ENCODE measurements at places on chromosomes 5 and 9.

DNA sequence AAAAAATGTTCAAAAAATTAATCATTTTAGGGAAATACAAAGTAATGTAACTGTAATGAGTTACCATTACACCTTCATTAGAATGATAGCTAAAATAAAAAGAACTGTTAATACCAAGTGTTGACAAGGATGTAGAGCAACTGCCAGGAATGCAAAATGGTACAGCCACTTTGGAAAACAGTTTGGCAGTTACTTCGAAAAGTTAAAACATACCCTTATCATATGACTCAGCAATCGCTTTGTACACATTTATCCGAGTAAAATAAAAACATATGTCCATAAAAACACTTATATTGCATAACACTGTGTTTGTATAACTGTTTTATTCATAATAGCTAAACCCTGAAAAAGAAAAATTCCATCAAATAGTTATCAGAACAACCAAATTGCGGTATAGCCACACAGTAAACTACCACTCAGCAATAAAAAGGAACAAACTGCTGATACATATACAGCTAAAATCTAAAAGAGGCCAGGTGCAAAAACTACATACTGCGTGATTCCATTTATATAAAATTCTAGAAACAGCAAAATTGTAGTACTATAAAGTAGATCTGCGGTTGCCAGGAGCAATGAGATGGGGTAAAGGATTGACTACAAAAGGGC, 61.7 kb downstream of the RFX3 start:
- no peak for DNase-seq

DNA sequence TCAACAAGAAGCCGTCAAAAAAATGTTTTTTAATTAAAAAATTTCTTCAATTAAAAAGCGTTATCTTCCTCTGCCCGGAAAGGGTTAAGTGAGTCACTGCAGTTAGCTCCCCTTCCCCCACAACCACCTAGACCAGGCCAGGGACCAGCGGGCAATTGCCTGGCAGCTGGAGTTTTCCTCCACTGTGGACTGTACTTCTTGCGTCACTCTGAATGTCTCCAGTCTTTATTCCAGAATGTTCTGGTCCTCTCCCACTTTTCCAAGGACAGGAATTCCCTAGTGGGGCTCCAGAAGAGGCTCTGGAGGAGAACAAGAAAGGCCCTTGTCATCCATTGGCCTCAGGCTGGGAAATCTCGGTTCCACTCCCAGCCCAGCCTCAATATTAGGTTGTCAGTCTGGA, 114.0 kb downstream of the C9orf50 start:
- DNase-seq: no peak

DNA sequence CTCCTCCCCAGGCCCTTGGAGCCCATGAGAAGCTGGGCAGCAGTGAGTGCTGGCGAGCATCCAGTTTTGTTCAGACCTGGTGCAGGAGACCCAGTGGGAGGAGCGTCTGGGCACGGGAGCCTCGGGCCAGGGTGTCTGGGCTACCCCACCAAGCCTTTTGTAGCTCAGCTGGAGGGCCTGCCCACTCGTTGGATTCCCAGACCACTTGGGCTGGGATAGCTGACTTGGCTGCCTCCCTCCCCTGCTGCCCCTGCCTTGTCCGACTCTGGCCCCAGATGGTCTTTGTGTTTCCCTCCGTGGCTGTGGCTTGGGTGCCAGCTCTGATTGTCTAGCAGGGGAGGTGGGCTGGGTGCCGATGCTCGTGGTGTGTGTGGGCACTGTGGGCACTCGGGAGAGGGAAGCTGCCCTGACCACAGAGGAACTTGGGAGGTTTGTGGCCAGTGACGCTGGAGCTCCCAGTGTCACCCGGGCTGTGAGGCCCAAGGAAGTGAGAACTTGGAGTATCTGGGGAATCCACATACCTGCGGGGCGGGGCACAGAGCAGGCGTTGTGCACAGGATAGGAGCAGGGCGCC, 47.3 kb downstream of the WNK2 start:
- DNase-seq: peak; percentile 69

- DNase-seq: no peak
These were observed 15.2 kb upstream of the TGFBI start for GRCh38 chr5:136013559-136013958.

GRCh38 chr5:127906562-127907204, 176.9 kb upstream of the SLC12A2 start:
- DNase-seq: no peak

DNA sequence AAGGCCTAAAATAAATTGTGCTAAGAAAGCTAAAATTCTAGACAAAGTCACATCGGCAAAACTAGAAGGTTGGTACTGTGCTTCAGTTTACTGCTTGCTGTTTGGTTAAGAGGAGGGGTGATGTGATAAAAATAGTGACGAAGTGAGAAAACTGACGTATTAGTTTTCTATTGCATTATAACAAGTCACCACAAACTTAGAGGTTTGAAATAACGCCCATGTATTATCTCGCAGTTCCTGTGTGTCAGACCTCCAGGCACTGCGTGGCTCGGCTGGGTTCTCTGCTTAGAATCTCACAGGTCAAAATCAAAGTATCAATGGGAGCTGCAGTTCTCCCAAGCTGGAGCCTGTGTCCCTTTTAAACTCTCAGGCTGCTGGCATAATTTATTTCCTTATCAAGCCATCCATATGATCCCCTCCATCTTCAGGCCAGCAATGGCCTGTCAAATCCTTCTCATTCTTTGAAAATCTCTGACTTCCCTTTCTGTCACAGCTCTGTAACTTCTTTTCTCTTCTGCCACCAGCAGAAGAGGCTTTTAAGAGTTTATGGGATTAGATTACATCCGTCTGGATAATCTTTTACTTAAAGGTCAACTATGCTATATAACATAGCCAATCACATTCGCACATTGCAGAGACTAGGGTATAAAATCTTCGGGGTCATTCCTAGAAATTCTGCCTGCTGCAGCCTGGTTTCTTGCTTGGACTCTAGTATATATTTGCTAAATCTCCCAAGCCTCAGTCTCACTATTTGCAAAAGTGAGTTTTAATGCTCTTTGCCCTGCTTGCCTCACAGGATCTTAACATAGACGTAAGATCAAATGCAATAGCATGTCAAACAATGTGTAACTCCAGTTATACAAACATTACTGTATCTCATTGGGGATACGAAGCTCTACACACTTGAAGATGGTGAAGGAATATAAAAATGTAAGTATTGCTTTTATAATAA, 104.0 kb upstream of the CDKN2B start:
- DNase-seq: no peak

DNA sequence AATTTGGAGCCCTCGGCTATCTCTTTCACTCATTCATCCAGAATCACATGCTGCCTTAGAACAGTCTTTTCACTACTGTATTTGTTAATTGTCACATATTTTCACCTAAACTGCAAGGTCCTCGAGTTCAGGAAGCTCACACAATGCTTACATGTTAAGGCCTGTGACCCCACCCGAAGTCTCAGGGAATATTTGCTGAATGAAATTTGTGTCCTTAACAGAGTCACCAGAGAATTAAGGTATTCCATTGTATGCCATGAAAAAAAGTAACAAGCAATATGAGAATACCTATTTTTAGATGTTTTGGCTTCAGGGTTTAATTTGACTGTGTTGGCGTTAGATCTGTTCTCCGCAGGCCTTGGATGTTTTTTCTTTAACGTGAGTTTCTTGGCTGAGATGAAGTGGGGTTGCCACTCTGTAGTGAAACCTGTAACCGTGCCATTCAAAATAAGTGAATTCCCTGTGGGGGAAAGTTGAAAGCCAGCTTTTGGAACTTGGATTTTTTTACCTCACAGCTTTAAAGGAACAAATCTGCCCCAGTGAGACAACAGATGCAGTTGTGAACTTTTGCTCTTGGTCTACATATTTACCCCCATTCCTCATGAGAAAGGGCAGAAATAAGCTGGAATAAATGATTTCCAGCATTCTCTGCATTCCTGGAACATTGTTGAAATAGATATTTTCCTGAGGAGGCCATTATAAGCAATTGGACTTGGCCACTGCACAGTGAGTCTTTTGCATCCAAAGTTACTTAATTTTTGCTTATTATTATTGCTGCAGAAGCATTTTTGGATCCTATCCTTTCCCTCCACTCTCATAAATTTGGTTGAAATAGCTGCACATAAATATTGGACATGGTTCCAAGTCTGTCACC, 35.9 kb upstream of the FBP1 start:
- DNase-seq: no peak

GRCh38 chr9:20997503-20998076, 33.9 kb downstream of the HACD4 start:
- DNase-seq: no peak

DNA sequence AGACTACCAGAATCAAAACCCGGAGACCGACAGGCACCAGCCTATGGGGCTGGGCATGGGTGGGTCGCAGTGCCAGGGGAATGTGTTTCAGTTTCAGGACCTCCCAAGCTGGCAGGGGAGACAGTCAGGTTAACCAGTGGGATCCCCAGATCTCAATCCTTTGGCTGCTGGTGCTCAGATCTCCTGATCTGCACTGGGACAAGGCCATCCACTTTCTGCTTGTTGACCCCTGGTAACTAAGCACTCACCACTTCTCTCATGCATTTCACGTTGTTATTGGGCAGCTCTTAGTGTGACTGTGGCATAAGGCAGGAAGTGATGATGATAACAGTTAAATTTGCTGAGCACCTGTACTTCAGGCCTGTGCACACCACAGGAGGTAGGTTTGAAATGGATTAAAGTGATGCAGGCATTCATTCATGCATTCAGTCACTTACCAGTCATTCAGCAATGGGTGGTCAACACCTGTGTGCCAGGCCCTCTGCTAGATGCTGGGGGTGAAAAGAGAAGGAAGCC, 42.1 kb upstream of the STXBP1 start:
- no peak for DNase-seq

DNA sequence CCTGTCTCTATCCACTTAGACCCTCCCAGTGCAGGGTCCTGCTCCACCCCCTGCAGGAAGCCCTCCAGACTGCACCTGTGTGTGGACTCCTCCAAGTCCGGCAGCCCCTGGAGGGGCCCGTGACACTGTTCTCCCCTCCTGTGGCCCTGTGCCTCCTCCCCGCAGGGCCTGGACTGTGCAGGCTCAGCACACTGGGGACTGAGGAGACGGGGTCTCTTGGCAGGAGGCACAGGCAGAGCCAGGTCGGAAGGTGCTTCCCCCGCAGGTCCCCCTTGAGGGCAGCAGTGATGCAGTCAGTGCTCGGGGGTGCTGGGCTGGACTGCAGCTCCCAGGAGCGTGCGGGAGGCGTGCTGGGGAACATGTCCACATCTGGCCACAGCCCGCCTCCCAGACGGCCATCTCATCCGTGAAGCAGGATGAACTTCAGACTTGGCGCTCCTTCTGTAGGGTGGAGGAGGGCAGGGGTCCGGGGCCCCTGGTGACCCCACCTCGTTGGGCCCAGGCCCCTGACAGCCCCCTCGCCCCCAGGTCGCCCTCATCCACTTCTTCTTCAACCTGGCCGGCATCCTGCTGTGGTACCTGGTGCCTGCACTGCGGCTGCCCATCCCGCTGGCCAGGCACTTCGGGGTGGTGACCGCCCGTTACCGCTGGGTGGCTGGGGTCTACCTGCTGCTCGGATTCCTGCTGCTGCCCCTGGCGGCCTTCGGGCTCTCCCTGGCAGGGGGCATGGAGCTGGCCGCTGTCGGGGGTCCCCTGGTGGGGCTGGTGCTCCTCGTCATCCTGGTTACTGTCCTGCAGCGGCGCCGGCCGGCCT, 4.9 kb downstream of the SLC34A3 start:
- DNase-seq: no peak

DNA sequence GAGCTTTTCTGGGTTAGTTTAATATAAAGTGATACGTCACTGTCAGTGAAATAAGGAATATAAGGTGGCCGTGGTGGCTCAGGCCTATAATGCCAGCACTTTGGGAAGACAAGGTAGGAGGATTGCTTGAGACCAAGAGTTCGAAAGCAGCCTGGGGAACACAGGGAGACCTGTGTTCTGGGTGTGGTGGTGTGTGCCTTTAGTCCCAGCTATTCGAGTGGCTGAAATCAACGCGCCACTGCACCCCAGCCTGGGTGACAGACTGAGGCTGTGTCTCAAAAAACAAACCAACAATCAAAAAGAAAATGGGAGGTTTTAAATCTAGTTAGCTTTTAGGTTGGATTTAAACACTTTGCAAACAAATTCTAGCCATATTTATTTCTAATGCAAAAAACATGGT, 53.1 kb downstream of the NSD1 start:
- no peak for DNase-seq

- no peak for DNase-seq
These were observed 23.0 kb downstream of the INIP start for GRCh38 chr9:112694706-112695555.

DNA sequence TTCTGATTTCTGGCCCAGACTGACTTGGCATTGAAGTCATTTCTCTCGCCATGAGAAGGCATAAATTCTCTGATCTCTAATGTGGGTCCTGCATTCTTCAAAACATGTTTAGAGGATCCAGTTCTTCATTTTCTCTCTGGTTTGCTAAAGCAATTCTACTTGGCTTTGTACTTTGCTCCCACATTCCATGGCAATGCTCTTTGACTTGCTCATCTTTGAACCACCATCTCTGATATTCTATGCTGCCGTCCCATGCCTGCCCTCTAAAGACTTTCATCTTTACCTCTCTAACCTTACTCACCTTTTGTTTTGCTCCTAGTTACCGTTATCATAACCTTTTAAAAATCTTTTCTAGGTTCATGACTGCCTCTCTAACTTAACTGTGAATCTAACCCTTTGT, 366.9 kb downstream of the KIF4B start:
- no peak for DNase-seq

DNA sequence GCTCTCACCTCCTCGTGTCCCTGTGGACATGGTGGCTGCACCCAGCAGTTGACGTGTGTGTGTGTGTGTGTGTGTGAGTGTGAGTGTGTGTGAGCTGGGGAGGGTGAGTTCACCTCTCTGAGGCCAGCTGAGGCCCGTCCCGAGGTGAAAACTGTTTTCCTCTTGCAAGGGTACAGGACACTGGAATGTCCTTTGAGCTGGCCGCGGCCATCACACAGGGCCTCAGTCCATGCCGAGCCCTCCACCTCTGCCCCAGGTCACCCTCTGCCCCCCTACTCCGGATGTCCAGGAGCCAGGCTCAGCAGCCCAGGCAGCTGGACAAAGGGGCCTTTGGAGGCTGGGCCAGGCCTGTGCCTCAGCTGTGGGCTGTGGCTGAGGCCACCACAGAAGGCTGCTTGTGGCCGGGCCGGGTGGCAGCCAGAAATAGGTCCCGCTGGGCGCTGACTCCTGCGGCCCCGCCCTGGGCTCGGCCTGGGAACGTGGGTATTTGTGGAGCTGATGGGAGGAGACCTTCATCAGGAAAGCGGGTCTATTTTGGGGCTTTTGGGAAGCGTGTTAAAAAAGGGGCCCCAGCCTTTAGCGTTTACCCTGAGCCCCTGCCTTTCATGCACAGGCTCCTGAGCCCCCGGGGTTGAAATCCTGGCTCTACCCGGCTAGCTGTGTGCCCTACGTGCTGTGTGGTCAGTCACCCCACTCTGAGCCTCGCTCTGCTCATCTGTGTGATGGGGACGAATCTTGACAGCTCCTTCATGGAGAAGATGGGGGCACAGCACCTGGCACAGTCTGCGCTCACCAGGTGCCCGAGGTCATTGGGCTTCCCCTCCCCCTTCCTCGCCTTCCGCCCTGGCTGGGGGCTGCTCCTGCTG, 75.1 kb upstream of the IER5L start:
- no peak for DNase-seq

Data from NCI-H1105 treated with DMSO at 0.1 percent for 48 hours (cell line).